ENCODE measurements at places on chromosomes 16 and 17.

DNA sequence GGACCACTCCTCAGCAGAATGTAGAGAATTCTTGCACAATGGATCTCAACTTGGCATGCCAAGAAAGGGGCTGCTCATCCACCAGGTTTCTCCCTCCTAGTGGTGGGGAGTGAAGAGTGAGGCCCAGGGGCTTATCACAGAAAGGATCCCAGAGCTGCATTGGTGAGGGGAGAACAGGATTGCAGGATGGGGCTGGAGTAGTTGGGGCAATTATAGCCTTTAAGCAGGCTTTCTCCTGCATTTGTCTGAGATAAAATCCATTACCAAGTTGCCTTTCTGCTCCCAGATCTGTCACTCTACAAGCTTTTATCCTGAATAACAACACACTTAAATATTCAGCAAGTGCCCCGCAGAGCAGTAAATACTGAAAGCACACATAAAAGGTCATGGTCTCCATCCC lies 130.8 kb upstream of the CES5A start:
- DNase-seq, result no peak

GRCh38 chr17:222172-222571 lies 40.7 kb upstream of the DOC2B start:
- no peak for DNase-seq

GRCh38 chr16:24776501-24777220 lies 47.2 kb downstream of the TNRC6A start:
- no peak for DNase-seq

DNA sequence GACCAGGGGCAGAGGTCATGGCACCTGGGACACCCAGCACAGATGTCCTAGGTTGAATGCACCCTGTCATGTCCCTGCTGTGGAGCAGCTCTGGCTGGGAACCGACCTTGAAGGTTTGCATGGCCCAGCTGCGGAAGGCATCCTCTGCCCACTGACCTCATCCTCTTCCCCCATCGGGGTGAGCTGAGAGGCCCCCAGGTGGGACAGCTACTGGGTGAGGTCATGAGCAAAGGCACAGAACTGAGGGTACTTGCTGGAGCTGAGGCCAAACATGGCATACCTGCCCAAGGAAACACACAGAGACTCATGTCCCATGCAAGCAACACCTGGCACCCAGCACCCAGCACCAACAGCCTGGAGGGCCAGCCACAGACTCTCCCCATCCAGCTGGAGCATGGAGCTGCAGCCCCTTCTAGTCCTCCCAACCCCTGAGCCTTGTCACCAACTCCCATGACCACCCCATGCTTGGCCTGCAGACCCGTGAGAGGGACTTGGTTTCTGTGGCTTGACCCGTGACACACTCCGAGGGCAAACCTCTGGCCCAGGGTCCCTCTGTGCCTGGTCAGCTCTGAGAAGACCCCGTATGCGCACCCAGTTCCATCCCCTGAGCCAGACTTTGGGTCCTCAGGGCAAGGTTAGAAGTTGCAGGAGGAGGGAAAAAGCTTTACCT lies 33.1 kb downstream of the LGALS9 start:
- DNase-seq, result no peak

- no peak for DNase-seq
Observed at GRCh38 chr17:31493656-31494155, 102.2 kb downstream of the RAB11FIP4 start.

- no peak for DNase-seq
Observed at GRCh38 chr17:59647288-59647687, 27.6 kb downstream of the CLTC start.

GRCh38 chr17:59165933-59166342 lies 10.4 kb downstream of the PRR11 start:
- DNase-seq, result no peak

DNA sequence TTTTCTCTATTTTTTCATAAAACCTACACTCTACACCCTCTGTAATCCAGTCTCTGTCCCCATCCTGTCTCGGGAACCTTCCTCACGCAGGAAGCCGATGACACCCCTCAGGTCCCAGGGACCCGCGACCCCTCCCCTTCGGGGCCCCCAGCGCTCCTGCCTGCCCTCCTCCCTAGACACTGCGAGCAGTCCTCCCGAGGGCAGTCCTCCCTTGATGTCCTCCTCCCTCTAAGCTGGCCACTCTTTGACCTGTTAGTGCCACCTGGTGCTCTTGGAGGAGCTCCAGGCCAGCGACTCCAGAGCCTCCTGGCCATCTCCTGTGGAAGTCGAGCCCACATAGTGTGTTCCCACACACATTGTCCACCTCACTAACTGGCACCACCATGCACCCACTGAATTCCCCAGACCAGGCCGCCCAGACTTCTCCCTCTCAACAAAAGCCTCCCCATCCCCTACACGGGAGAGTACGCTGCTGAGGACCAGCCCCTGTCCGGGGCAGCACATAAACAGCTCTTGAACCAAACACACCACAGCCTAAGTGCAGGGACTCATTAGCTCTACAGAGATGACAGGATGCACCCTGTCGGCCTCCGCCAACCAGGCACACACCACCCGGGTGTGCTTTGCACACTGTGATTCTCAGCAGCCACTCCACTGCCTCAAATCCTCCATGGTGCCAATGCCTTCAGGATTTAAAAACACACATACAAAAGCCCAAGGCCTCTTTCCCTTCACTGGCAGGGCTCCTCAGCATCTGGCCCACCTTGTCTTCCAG lies 9.3 kb downstream of the OSBPL7 start:
- no peak for DNase-seq

- DNase-seq, result peak; percentile 62
Observed at GRCh38 chr16:31507929-31508705, at the start of gene RUSF1. Gene RUSF1, minus strand, starts transcription at chr16:31508391. Its CDS starts 18 bp downstream, at chr16:31508373.

DNA sequence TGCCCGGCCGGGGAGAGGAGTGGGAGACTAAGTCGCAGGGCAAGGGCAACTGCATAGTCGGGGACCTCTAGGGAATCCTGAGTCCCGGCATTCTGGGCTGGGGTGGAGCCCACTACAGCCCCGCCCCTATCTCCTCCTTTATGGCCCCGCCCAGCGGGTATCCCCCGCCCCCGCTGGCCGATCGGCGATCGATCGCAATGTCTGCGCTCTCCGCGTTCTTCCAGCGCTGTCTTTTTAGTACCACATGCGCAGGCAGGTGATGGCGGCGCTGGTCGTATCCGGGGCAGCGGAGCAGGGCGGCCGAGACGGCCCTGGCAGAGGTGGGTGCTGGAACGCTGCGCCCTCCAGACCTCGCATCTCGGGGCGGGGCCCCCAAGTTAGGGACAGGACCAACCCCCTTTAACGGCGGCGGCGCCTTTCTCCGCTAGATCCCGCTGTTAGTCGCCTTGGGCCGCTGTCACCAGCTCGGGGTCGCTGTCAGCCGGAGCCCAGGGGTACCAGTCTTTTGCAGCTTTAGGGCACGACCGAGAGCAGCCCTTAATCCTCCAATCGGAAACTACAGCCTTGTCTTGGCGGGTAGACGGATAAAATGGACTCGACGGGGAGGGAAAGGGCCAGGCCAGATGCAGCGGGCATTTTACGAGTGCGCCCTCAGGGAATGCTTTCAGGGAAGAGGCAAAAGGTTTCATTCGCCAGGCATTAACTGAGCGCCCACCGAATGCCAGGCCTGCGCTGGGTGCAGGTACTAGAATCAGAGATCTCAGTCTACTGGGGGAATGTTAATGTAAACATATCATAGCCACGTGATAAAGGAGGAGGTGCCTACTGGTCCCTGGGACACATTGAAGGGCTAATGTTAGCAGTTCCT lies at the start of gene DPH1:
TSS of gene DPH1 (plus strand) at position 243 of the 868 bp plus-strand sequence. CDS start at position 260, 17 bp downstream.
- DNase-seq, result peak; percentile 79

DNA sequence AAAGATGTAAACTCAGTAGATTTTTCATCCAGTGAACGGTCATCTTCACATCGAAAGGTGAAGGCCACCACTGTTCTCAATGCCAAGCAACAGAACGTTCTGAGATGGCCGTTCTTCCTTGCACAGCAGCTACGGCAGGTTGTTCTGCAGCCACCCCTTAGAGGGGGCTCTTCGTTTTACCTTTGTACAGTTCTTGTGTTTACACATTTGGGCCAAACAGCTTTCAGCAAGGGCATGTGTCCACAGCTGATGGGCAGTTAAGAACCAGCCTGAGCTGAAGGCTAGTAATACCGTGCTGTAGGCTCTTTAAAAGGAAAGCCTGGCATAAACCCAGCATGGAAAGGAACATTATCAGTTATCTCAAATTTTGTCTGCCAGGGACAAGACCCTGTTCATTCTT lies 15.9 kb downstream of the PLD6 start:
- DNase-seq, result no peak

DNA sequence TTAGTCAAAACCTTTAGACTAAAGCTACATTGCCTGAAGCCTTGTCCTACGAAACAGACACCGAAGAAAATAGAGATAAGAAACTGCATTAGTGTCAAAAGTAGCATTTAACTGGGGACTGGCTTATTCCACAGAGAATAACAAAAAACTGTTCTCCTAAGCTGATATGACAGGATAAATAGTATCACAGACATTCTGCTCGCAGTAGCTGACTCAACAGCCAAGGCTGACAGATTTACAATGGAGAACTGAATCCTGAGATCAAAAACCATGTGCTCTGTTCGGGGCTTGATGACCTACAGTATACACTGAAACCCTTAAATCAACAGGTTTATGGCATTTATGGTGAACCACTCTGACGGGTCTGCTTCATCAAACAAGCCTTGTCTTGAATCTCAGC lies 25.5 kb downstream of the ADAMTS18 start:
- no peak for DNase-seq

DNA sequence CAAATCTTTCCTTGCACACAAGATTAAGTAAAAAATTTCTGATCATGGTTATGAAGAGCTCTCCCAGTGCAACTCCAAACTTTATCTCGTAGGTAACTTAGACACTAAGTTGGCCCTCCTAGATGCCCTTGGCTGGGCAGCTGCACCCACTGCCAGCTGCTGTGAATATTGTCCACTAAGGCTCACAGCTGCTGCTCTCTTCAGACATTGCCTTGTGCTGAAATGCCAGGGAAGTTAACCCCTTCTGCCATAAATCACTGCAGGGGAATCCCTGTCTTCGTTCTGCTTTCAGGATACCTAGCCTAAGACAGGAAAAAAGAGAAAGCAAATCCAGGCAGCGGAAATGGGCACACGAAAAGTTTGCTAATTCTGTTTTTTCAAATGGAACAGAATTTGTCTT lies 106.4 kb downstream of the IRX5 start:
- no peak for DNase-seq

DNA sequence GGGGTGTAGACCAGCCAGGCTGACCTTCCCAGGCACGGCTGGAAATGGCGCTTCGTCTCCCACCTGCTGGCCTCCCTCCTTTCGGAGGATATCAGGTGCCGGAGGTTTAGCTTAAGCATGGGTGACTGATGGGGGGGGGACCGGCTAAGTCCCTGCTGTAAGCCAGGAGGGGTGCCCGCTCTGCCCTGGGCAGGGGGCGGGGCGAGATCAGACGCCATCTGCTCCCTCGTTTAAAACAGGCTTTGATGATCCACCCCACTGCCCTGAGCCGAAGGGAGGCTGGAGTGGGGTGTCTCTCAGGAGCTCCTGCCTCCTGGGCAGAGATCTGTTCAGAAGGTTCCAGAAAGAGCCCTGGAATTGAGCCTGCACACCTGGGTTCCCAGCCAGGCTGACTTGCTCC lies 26.0 kb downstream of the C16orf74 start:
- no peak for DNase-seq

- no peak for DNase-seq
Observed at GRCh38 chr17:1880851-1881630, 51.2 kb downstream of the RPA1 start.

- no peak for DNase-seq
Observed at GRCh38 chr16:86995456-86995855, 321.7 kb downstream of the C16orf95 start.

- DNase-seq, result no peak
Observed at GRCh38 chr16:81917375-81917774, 93.9 kb downstream of the SDR42E1 start.

DNA sequence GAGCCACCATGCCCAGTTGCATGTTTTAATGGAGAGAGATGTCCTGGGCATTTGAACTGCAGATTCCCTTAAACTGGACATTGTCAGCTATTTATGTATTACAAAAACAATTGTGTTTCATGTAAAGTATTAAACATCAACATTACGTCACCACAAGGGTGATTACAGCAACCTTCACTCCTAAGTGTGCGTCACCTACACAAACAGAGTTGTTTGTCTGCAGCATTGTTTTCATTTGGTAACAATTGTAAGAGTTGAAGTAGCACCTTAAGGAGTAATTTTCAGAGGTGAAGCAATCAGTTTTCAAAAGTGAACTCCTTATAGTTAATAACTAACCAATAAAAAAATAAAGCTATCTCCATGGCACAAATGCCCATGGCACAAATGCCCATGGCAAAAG lies 271.4 kb downstream of the IRX3 start:
- DNase-seq, result no peak

- DNase-seq, result no peak
Observed at GRCh38 chr16:84266451-84266850, 26.6 kb upstream of the KCNG4 start.

Data from stimulated activated naive CD4-positive, alpha-beta T cell (primary cell).